ENCODE measurements at places on chromosomes 5 and 9.

- DNase-seq = no peak
Observed at GRCh38 chr5:113213551-113214425, 221.0 kb downstream of the TSSK1B start.

GRCh38 chr5:64838376-64838775 lies 69.6 kb downstream of the CWC27 start:
- no peak for DNase-seq

GRCh38 chr9:10094563-10094962 lies 518.2 kb downstream of the PTPRD start:
- no peak for DNase-seq

DNA sequence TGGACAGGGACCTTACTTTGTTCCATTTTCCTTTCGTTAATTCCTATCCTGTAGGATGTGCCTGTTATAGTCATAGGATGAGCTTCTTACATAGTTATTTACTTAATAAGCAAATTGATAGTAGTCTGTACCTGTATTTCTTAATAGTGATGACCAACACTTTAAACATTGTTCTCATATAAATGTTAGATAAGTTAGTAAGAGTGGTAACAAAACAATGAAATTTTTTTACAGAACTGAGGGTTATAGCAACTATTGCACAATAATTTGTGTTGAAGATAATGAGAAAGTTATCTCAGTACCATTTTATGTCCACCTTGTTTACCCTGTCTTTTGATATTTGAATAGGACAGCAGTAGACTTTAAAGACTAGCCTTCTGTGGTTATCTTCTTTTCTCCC lies 162.9 kb upstream of the ELL2 start:
- no peak for DNase-seq

DNA sequence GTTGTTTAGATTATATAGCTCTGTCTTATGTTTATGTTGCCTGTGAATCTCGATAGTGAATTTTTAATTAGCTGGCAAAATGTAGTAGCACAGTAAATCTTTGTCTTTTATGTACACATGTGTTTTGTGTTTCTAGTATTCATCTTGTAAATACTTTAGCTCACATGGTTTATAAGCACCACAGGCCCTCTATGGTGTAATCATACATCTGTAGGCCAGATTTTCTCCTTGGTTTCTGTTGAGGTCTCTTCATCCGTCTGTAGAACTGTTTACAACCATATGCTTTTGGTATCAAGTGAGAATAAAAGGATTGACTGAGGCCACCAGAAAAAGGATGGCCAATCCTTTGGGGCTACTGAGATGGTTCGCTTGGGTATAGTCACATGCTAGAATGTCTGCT lies 45.0 kb downstream of the PRR16 start:
- no peak for DNase-seq

GRCh38 chr9:86298873-86299272 lies 16.5 kb upstream of the ISCA1 start:
- no peak for DNase-seq

GRCh38 chr9:112015149-112015548 lies 118.5 kb downstream of the UGCG start:
- no peak for DNase-seq

GRCh38 chr9:30534455-30534854 lies 1850.0 kb upstream of the ACO1 start:
- no peak for DNase-seq
